M059J (cell line): ENCODE measurements at places on chromosomes 1 and 21.

GRCh38 chr1:18693256-18694098 lies 62.8 kb downstream of the PAX7 start:
- peak; percentile 34 for DNase-seq

GRCh38 chr1:43757343-43758053 lies 50.2 kb downstream of the ST3GAL3 start:
- DNase-seq: no peak

- no peak for DNase-seq
Observed at GRCh38 chr1:56413671-56414199, 165.6 kb downstream of the PLPP3 start.

- DNase-seq: no peak
Observed at GRCh38 chr1:221444346-221444745, 297.5 kb downstream of the DUSP10 start.

DNA sequence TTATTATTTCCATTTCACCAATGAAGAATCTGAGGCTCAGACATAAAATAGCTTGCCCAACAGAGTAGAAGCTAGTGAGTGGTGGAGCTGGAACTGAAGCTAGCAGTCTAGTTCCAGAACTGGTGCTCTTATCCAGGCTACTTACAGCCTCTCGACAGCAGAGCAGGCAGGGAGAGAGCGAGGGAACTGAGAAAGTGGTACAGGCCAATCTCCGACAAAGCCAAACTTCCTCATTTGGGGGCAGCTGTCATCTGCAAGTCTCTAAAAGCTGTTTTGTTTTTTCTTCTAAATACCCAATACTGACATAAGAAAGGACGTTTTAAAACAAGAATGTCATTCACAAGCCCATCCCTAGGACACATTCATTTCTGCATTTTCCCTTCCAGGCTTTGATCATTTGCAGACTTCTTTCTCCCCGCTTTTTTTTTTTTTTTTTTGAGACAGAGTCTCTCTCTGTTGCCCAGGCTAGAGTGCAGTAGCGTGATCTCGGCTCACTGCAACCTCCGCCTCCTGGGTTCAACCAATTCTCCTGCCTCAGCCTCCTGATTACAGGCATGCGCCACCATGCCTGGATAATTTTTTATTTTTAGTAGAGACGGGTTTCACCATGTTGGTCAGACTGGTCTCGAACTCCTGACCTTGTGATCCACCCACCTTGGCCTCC lies 20.0 kb downstream of the YIPF1 start:
- DNase-seq: no peak
